Smooth muscle cell of the umbilical artery (primary cell): ENCODE measurements at places on chromosomes 12 and 14. TPM values are rescaled to one million over a fixed set of nuclear protein-coding genes. Genes with fewer than 3 reads are reported as not detected.

Gene SLC4A8
- 1.8 and 3.2 TPM in 2 replicates for total RNA-seq

Gene TMBIM6
- 354 and 370 TPM in 2 replicates for total RNA-seq

Gene UBE3B
- total RNA-seq, result 53.4 and 83.6 TPM in 2 replicates

Gene SLC7A7
- total RNA-seq, result 5.1 and 10.1 TPM in 2 replicates

Gene PLEK2
- total RNA-seq, result 8.9 and 17.9 TPM in 2 replicates

Gene GPRC5A
- total RNA-seq, result 6.2 and 13.3 TPM in 2 replicates

Gene ACOT4
- total RNA-seq, result 0.46 and 0.59 TPM in 2 replicates

Gene TMPRSS12
- not detected in 2 replicates for total RNA-seq

Gene DDX23
- total RNA-seq, result 75.4 and 101 TPM in 2 replicates

Gene TMCC3
- total RNA-seq, result 5.9 and 9.3 TPM in 2 replicates

Gene APOLD1
- total RNA-seq, result 3.0 and 4.5 TPM in 2 replicates
